ENCODE measurements at places on chromosomes 7 and 10.

- DNase-seq = no peak
Measured at GRCh38 chr7:81244224-81244623, 325.4 kb upstream of the SEMA3C start.

- DNase-seq = no peak
Measured at GRCh38 chr7:6228361-6229229, 43.8 kb downstream of the CYTH3 start.

DNA sequence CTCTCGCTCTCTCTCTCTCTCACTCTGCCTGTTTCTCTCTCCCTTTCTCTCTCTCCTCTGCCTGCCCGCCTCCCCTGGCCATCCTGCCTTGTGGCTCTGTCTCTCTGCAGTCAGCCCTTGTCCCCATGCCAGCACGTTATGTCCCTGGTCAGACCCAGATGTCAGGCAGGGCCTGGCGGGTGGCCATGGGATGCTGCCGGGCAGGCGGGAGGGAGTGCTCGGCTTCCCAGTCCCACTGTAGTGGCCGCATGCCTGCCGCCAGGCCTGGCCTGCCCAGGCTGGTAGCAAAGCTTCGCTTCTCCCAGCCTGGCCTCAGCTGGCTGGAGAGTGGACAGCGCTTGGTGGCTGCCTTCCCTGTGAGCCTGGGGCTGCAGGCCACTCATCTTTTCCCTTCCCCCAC lies 121.5 kb upstream of the ZNF716 start:
- DNase-seq = no peak

DNA sequence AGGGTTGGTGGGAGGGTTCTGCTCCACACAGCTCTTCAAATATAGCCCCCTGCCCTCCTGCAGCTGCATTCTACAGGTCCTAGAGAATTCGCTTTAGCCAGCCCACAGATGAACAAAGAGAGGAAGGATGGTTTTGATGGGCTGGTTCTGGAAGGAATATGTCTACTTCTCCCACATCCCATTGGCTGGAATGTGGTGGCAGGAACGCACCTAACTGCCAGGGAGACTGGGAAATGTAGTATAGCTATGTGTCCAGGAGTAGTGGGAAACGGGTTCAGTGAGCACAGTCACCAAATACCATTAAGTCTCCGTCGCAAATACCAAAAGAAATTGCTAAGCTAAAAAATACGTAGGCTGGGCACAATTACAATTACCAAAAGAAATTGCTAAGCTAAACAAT lies 7.3 kb upstream of the PTER start:
- DNase-seq = no peak

DNA sequence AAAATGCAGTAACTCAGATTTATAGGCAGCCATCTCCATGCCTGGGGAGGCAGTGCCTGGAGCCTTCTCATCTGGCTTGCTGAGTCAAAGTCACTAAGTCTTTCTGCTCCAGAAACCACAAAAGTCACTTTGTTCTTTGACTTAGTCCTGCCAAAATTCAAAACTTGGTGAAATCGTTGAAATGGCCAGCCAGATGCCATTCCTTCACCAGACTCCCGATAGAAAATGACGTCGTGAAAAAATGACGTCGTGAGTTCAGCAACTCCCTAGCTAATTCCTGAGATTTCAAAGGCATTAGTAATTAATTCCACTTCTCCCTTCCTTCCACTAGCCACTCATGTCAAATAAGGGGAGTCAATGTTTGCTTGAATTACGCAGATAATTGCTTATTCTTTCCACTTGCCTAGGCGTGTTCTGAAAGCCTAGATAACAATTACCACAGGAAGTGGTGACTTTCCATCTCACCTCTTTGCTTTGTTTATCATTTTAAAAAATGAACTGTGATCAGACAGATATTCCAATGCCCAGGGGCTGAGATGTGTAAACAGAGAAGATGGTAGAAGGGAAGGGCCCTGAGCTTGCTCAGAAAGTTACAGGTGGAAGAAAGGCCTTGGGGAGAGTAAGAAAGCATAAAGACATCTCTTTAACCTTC lies 48.5 kb upstream of the OSBPL3 start:
- no peak for DNase-seq

DNA sequence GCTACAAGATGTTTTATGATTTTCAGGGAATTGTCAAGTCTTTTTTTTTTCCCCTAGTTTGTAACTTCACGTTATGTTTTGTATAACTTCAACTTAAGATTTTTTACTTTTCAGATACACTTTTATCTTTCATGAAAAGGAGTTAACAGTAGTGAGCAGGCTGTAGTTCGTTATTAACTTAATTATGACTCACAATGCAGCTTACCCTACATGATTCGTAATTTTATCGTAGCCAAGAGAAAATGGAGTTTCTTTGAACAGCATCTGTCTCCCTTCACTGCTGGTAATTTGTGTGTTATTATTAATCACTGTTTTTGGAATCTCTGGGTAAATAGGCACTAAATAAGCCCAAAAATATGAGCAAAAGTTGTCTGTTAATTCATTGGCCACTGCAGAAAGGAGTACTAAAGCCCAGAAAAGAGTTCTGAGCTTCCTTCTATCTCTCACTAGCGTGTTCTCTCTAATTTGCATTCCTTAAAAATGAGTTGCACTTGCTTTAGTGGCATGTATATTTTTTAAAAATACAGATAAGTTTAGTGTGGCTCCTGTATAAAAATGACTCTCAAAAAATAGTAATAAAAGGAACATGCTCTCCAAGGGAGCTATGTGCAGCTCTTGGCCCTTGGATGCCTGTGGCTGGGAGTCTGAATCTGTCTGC lies 36.1 kb downstream of the RALA start:
- DNase-seq = no peak

GRCh38 chr10:12107781-12108180 lies 21.7 kb upstream of the SEC61A2 start:
- no peak for DNase-seq

DNA sequence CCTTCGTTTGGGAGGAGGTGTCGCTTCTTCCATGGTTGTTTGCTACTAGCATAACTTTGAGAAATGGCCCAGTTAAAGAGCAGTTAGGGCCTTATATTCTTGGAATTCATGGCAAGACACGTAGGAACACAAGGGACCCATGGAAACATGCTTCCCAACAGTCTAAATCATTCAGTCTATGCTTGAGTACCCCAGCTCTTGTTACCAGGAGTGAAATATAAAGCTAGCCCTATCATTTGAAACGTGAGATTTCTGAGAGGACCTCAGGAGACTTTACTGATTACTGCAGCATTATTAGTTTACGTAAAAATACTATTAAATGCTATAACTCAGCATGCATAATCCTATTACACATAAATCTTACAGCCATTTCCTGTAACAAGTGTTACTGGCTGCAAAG lies 328.6 kb upstream of the CDC14C start:
- DNase-seq = no peak

- DNase-seq = no peak
Measured at GRCh38 chr10:30537586-30537985, 92.0 kb downstream of the LYZL2 start.

GRCh38 chr7:27510541-27510940 lies 152.1 kb downstream of the HIBADH start:
- no peak for DNase-seq

GRCh38 chr10:60914690-60915141 lies 29.3 kb downstream of the RHOBTB1 start:
- DNase-seq = no peak

GRCh38 chr10:6995831-6996230 lies 415.0 kb downstream of the SFMBT2 start:
- no peak for DNase-seq
